ENCODE measurements at places on chromosomes 2 and 18. TPM values are rescaled to one million over a fixed set of nuclear protein-coding genes. Genes with fewer than 3 reads are reported as not detected.

The LDLRAD4 gene
- 0.16 TPM for total RNA-seq

The BOLL gene
- total RNA-seq, result not detected

The FOXI3 gene
- not detected for total RNA-seq

The CCT7 gene
- 234 TPM for total RNA-seq

The ASPRV1 gene
- total RNA-seq, result 0.43 TPM

The SDC1 gene
- 8.0 TPM for total RNA-seq

The SCTR gene
- total RNA-seq, result not detected

The THADA gene
- 40.4 TPM for total RNA-seq

The CCDC102B gene
- total RNA-seq, result 5.3 TPM

The TTC39C gene
- total RNA-seq, result 28.2 TPM

The GAREM2 gene
- 0.47 TPM for total RNA-seq

The ITGB6 gene
- total RNA-seq, result not detected

The CYTIP gene
- 0.16 TPM for total RNA-seq

The GPN1 gene
- total RNA-seq, result 24.9 TPM

The REG1B gene
- not detected for total RNA-seq

The GCG gene
- not detected for total RNA-seq

The ITGA4 gene
- 84.8 TPM for total RNA-seq

The C18orf54 gene
- 1.9 TPM for total RNA-seq

The ATP6V1C2 gene
- total RNA-seq, result not detected

The BMP10 gene
- total RNA-seq, result not detected

The PSMA8 gene
- total RNA-seq, result not detected

The LBX2 gene
- total RNA-seq, result 3.8 TPM

The FBXO15 gene
- 0.79 TPM for total RNA-seq

The MOGAT1 gene
- not detected for total RNA-seq

The ARHGAP25 gene
- 0.47 TPM for total RNA-seq

The DAW1 gene
- 0.16 TPM for total RNA-seq

The KIF1A gene
- total RNA-seq, result under 0.01 TPM

The AKAIN1 gene
- not detected for total RNA-seq

The LTBP1 gene
- 836 TPM for total RNA-seq

The RETSAT gene
- 71.5 TPM for total RNA-seq

The ALPG gene
- total RNA-seq, result not detected

The OSBPL6 gene
- 0.52 TPM for total RNA-seq

The REG3A gene
- total RNA-seq, result not detected

The CYS1 gene
- total RNA-seq, result 5.0 TPM

The BCL11A gene
- under 0.01 TPM for total RNA-seq

The RAPGEF4 gene
- total RNA-seq, result 1.9 TPM

The FAM237A gene
- not detected for total RNA-seq

The MYO5B gene
- 0.17 TPM for total RNA-seq

The ABCB11 gene
- total RNA-seq, result under 0.01 TPM

The NAGK gene
- 70.6 TPM for total RNA-seq

The EPB41L5 gene
- total RNA-seq, result 11.0 TPM

The STON1 gene
- 6.7 TPM for total RNA-seq

The DSG3 gene
- total RNA-seq, result 0.16 TPM

The REG3G gene
- not detected for total RNA-seq

The CNDP1 gene
- not detected for total RNA-seq

The LAMA1 gene
- 1.5 TPM for total RNA-seq

The FAM228A gene
- total RNA-seq, result 0.09 TPM

The ATRAID gene
- 241 TPM for total RNA-seq

The POTEI gene
- not detected for total RNA-seq

The IL1R2 gene
- total RNA-seq, result 0.79 TPM

The C1GALT1C1L gene
- 0.34 TPM for total RNA-seq

The HOXD13 gene
- total RNA-seq, result not detected

The PMAIP1 gene
- 2.4 TPM for total RNA-seq

The MRO gene
- total RNA-seq, result 0.09 TPM

The RPRM gene
- total RNA-seq, result 0.16 TPM

The SPC25 gene
- 1.1 TPM for total RNA-seq

The RBM43 gene
- 7.7 TPM for total RNA-seq

The PRKAG3 gene
- not detected for total RNA-seq
